Stimulated activated CD8-positive, alpha-beta memory T cell treated with anti-CD3 and anti-CD28 coated beads, Interleukin-7, amount 100 ng/mL, for 1 hour (primary cell): ENCODE measurements at places on chromosomes 5 and 9.

- DNase-seq = no peak
Observed at GRCh38 chr5:968881-969280, 39.7 kb upstream of the NKD2 start.

DNA sequence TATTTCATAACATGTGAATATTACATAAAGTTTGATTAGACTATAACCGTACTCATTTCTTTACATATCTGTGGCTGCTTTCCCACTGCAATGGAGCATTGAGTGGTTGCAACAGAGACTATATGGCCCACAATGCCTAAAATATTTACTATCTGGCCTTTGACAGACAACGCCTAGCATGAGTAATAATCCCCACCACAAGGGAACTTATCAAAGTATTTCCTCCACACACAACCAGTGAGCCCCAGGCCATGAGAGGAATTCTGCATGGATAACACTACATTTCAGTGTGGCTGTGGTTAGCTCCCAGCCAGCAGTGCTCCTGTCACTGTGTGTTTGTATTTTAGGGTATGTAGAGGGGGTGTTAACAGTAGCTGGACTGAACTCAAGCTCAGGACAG is 54.8 kb downstream of the FAM81B start:
- DNase-seq = no peak

GRCh38 chr9:20614602-20615216 is 7.6 kb downstream of the MLLT3 start:
- DNase-seq = no peak

DNA sequence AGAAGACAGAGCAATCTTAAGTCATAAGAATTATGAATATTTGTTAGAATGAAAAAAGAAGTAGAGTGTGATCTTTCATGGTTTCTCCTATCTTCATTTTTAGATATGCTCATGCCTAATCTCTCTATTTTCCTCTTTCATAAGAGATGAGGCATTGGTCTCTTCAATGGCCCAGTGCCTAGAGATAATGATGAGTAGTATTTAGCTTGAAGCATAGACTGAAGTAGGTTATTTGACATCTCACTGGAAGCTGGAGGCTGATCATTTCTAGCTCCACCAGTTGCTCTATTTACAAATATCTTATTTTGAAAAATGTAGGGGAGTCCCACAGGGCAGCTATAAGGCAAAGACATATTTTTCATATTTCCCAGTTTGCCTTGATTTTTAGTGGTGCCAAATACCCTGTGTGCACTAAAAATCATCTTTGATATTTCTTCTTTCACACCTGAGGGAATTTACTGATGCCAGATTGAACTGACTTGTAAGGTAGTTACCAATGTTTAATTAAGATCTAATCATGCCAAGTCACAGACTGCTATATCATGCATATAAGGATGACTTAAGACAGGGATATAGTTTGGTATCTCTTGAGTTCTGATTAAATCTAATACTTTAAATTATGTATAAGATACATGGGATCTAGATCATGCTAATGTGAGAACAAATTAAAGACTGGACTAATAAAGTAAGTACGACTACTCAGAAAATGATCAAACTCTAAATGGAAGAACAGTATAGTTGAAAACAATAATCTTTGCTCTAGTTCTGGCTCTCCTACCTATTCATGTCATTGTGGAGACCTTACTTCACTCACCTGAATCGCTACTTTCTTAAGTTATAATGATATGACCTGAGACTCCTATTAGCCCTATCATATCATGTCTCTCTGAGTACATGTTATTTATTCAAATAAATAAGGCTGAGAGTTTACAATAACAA is 108.2 kb upstream of the IFNE start:
- DNase-seq = no peak

GRCh38 chr5:128637031-128637430 is 99.0 kb upstream of the FBN2 start:
- no peak for DNase-seq

GRCh38 chr5:84274585-84275468 is 109.9 kb downstream of the EDIL3 start:
- no peak for DNase-seq

- no peak for DNase-seq
Observed at GRCh38 chr5:147789820-147790219, 7.3 kb upstream of the JAKMIP2 start.

DNA sequence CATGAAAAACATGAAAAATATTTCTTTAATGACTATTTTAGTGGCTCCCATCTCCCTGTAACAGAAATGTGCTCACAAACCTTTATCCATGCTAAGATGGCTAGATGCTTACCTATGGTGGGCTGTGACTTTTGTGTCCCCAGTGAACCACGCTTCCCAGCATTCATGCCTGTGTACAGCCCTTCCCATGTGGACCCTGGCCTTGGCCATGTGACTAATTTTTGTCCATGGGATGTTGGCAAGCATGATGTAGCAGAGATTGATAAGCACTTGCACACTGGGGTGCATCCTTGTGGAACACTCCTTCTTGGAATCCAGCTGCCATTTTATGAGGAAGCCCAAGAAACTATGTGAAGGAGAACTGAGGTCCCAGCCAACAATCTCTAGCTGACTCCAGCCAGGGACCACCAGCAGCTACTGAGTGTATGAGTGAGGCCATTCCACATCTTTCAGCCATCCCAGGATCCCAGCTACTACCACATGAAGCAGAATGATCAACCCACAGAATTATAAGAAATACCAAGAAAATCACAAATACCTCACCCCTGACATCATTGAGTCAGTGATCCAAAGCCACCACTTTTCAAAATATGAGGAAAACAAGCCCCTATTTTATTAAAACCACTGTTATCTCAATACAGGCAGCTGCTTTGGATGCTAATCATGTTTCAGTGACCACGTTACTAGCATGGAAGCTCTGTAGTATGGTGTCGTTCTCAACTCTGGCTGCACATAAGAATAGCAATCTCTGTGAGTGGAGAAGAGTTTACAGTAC is 16.1 kb upstream of the RAI14 start:
- no peak for DNase-seq

- DNase-seq = no peak
Observed at GRCh38 chr5:112628214-112628980, 109.3 kb upstream of the APC start.

DNA sequence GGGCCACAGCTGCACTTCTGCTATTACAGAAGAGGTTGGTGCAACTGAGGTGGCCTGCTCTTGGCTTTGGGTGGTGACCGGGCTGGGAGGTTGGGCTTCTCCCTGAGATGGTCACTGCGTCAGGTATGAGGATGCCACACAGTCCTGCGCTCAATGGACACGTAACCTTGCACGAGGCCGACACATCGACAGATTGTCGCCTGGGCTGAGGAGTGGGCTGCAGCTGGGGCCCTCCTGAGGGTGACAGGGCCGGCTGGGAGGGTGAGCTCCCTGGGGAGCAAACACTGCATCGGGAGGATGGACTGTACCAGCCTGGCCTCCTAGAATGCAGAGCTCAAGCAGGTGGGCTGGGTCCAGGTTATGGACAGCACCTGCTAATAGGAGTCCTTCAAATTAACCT is 261.1 kb upstream of the ADAMTS16 start:
- no peak for DNase-seq

DNA sequence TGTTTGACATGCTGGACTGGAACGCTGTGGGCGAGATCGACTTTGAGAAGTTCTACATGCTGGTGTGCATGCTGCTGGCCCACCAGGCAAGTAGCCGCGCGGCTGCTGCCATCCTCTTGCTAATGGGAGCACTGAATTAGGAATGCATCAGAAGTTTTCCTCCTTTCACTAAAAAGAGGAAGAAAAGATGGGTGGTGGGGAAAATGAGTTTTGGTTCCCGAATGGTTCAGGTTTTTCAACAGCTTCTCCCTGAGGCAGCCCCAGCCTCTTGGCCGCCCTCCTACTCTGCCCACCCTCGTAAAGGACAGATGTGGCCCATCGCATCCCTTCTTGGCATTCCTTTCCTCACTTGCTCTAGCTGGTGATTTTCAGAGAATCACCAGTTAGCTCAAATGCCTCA is 5.5 kb downstream of the EFCAB9 start:
- no peak for DNase-seq

DNA sequence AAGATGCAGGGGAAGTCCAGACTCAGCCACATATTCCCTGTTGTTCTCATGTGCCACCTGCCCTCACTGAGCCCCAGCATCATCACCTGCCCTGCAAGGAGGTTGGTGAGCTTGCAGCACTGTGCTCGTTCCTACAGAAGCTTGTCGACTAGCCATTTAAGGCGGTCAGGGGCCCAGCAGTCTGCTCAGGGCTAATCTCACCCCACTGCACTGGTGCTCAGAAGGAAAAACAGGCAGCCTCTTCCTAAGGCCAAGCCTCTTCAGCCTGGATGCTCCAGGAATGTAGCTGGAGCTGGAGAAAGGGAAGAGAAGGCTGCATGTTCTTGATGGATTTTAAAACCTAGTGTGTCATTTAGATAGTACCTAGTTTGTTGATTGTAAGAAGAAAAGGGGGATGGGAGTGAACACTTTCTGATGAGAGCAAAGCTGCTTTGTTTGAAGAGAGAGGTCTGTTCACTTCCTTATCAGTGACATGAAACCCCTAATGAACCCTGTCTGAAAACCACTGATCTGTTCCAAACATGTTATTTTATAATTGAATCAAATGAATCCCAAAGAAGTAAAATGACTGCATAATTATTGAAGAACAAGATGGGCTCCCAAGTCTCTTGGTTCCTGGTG is 10.6 kb upstream of the ASPN start:
- no peak for DNase-seq

DNA sequence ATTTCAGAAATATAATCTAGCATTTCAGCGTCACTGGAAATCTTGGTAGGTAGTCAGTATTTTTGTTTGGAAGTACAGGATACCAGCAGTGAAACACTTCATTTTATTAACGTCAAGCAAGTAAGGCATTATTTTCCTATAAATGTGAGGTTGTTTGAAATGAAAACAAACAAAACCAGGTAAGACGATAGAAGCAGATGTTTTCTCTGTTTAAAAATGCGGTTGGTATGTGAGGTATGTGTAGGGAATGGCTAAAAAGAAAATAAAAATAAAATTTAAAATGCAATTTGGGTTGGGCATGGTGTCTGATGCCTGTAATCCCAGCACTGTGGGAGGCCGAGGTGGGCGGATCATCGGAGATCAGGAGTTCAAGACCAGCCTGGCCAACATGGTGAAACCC is 16.1 kb downstream of the GDA start:
- DNase-seq = no peak

GRCh38 chr5:97568382-97568781 is 385.3 kb upstream of the RIOK2 start:
- DNase-seq = no peak

DNA sequence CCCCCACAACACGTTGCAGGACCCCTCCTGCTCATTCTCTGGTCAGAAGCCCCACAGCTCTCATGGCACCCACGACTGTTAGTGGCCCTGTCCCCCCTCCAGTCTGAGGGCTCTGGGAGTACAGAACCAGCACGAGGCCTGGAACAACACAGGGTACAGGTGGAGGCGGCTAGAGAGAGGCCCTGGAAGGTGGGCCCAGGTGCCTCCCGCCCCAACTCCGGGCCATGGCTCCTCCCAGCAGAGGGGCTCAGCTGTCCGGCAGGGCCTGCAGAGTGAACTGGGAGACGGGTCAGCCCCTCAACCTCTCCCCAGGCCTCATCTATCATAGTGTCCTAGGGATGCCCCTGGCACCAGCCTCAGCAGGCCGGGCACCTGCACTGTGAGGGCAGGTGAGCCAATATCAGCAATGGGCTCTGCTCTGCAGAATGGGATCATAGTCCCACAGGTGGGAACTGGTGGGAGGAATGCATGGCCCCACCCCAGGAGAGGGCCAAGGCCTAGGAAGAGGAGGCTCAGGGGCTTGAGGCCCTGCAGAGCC is 58.6 kb downstream of the BARX1 start:
- no peak for DNase-seq

DNA sequence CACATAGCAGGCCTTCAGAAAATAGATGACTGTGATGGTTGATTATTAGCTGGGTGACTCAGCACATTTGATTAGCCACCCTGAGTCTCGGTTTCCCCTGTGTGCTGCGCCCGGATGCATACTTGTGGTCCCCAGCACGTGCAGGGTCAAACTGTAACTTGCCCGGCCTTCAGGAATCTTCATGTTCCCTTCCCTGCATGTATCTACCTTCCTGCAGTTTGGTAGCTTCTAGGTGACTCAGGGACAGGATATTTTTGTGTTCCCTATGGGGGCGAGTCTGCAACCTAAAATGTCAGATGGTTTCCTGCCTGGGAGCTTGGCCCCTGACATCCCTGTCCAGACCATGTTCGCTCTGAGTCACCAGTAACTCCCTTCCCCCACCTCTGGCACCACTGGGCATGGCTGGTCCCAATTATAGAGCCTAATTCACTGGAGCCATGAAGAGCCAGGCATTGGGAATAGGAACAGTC is 13.2 kb downstream of the PTGS1 start:
- no peak for DNase-seq

DNA sequence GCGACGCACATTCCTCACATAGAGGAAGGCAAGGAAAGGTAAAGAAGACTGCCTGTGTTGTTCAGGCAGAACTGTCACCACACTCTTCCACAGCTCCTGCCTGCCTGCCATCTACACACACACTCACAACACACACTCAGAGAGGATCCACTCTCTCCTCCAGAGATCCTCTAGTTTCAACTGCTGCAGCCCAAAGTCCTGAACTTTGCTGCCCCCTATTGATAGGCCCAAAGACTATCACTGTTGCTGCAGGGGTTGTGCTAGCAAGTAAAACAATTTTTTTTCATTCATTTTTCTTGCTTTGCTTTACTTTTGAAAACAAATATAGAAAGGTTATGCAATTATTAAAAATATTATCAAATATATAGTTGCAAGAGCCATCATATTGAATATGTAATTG is 5.9 kb upstream of the CFAP90 start:
- DNase-seq = no peak

- no peak for DNase-seq
Observed at GRCh38 chr5:30808996-30809395, 384.5 kb upstream of the CDH6 start.

- DNase-seq = no peak
Observed at GRCh38 chr9:114706711-114707110, 24.7 kb upstream of the TEX48 start.

DNA sequence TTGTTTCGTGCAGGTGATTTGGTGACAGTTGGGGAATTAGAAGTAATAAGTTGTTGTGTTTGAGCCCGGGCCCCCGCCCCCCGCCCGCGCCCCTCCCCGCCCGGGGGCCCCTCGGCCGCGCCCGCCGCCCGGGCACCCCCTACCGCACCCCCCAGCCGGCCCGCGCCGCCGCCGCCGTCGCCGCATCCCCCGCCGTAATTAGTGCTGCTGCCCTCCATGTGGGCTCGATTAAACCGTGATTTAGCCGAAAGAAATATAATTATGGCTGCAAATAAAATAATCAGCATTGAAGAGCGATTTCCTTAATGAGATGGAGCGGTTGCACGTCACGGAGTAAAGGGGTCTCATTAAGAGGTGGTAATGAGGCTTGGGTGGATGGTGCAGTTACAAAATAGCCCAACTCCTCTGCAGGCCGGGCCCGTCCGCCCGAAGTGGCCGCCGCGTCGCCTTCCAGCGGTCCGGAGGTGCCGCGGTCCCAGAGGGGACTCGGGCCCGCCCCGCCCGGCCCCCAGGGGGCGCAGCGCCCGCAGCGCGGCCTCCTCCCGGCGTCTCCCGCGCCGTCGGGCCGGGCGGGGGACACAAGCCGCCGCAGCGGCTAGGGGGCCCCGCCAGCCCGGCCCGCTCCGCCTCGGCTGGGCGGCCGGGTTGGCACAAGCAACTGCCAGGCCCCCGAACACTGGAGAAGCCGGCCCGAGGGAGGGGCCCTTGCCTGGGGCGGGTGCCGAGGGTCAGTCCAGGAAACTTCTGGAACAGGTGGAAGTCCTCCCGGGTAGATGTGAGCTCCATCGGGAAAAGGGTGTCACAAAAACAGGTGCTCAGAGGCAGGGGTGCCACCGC is 6.9 kb upstream of the OTP start:
- no peak for DNase-seq

- DNase-seq = no peak
Observed at GRCh38 chr5:127567026-127567768, 49.8 kb downstream of the PRRC1 start.
